ENCODE measurements at places on chromosomes 12 and 14. TPM values are rescaled to one million over a fixed set of nuclear protein-coding genes. Genes with fewer than 3 reads are reported as not detected.
A peak's percentile ranks its signal among the peaks of the same experiment; 100 is the strongest.

- peaks cover 3% of the 10 kb centered on the region for H3K36me3 ChIP-seq
- no peaks in the 10 kb centered on the region for H3K27me3 ChIP-seq
- peaks cover 24% of the 10 kb centered on the region for H3K4me1 ChIP-seq
- H3K27ac ChIP-seq = peak overlapping the region; percentile 89
Observed at GRCh38 chr12:113240395-113240794, 19.1 kb downstream of the TPCN1 start.

- no peak overlapping the region for H3K4me3 ChIP-seq
- H3K27ac ChIP-seq = no peak overlapping the region
- H3K36me3 ChIP-seq = no peaks in the 10 kb centered on the region
- peak; percentile 11 for DNase-seq
- H3K27me3 ChIP-seq = no peaks in the 10 kb centered on the region
Observed at GRCh38 chr12:12091977-12092663, 21.4 kb downstream of the BCL2L14 start.

GRCh38 chr12:111185889-111186227, 183.0 kb downstream of the PHETA1 start:
- H3K36me3 ChIP-seq = no peaks in the 10 kb centered on the region
- H3K4me3 ChIP-seq = no peak overlapping the region
- H3K27me3 ChIP-seq = no peaks in the 10 kb centered on the region
- H3K4me1 ChIP-seq = no peaks in the 10 kb centered on the region

The ATN1 gene
- 34.0 TPM for polyA plus RNA-seq

Data from small intestine (tissue), 16 donors.